H54 (cell line): ENCODE measurements at places on chromosomes 16 and 17.

- no peak for DNase-seq
Measured at GRCh38 chr17:1931844-1932579, 93.1 kb downstream of the RTN4RL1 start.

DNA sequence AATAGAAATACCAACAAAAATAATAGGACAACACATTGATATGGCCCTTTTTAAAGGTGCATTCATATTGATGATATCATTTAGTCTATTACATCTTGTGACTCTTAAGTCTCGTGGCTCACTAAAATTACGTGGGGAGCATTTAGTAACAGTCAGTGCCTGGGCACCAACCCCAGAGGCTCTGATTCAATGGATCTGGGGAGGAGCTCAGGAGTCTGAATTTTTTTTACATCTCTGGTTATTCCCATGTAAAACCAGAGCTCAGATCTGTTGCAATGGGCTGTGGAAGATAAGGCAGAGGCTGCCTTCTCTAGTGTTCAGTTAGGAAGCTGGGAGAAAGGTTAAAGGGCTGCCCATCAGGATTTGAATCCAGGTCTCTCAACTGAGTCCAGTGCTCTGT, 549.9 kb upstream of the CDH5 start:
- DNase-seq = no peak

DNA sequence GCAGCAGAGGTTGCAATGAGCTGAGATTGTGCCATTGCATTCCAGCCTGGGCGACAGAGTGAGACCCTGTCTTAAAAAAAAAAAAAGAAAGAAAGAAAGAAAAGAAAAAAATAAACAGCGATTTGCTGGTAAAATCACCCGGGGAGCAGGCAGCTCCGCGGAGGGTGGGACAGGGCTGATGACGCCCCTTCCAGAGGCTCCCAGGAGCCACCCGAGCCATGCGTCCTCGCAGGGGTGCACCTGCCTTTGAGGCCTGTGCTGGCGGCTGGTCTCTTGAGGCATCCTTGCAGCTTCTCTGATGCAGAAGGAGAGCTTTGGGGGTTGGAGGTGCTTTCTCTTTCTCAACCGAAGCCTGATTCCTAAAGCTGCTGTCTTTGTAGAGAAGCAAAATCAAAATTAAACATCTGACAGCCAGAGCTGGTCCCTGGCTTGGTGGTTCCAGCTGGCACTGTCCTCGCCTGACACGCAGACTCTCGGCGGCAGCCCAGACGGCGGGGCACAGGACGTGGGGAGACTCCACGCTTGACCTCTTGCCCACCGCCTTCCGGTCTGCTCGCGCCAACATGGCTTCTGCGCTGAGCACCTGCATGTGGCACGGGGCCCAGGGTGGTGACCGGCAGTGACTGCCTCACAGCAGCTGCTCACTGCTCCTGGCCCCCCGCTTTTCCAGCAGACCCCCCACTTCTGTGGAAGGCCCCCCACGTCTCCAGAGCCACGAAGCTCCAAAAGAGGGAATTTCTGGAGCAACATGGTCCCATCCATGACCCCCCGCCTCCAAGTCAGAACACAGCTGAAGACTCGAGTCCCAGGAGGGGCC, 6.6 kb downstream of the UTS2R start:
- DNase-seq = no peak

- DNase-seq = peak; percentile 39
Measured at GRCh38 chr16:85759631-85760419, 8.9 kb upstream of the C16orf74 start.

GRCh38 chr17:42659079-42659931, at the start of gene TUBG2:
TSS of gene TUBG2 (plus strand) at chr17:42659284. CDS start at chr17:42659504, 220 bp downstream.
- peak; percentile 89 for DNase-seq

GRCh38 chr16:9225527-9226316, 134.3 kb downstream of the HAPSTR1 start:
- DNase-seq = peak; percentile 44

DNA sequence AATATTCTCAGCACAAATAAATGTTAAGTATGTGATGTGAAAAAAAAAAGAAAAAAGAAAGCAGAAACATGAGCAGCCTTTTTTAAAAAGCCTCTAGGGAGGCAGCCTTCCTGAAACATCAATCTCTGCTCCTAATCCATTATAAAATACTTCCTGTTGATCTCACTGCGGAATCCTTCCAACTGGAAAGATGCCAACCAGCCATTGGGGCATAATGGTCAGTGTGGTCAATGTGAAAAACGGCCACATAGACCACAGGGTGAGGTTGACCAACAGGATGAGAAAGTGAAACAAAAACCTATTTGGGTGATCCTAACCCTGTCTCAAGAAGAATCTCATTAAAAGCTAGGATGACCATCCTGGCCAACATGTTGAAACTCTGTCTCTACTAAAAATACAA, 26.1 kb upstream of the ABCA8 start:
- DNase-seq = peak; percentile 14

GRCh38 chr17:6479622-6480302, 35.5 kb downstream of the PIMREG start:
- no peak for DNase-seq

DNA sequence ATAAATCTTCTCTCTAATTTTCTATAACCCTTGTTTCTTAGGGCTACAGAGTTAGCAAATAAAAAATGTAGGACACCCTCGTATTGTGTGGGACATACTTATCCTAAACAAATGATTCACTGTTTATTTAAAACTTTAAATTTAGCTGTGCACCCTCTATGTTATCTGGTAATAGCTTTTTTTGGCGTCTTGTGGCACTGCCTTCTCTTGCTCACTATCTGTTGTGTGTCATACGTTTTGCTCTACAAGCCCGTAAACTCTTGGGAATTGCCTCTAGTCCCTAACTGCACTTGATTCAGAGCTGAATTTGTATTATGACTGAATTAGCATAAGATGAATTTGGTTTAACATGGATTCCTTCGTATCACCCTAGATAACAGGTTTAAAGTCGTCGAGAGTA, 144.3 kb upstream of the MYOCD start:
- DNase-seq = no peak

DNA sequence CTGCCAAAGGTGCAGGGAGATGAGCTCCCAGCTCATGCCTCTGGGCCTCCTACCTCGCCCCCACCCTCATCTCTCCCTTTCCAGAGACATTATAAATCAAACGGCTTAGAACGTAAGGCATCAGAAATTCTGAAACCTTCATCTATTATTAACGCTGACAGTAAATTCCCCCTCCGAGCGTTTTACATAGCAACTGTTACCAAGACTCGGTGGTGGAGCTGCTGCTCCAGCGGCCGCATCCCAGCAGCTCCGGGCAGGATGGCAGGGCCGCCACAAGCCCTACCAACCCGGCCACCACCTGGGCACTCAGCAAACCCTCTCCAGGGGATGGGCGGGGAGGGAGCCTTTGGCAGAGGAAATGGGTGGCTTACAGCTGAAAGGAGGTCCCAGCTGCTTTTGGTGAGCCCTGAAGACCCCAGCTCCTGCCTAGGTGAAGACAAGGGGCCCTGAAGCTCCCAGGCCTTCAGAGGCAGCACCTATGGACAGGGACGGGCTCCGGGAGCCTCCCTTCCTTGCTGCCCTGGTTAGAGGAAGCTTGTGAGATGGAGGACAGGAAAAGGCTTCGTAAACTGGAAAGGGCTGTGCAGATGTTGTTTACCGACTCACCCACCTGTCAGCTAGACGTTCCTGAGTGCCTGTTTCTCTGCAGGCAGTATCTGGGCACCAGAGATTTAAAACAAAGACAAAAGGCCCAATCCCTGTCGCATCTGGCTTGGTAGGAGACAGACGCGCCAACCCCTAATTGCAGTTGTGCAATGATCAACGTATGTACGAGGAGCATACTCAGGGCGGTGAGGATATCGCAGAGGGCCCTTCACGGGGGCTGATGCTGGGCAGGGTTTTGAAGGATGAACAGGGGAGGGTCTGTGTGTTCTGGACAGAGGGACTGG, 76.9 kb downstream of the RAI1 start:
- no peak for DNase-seq

DNA sequence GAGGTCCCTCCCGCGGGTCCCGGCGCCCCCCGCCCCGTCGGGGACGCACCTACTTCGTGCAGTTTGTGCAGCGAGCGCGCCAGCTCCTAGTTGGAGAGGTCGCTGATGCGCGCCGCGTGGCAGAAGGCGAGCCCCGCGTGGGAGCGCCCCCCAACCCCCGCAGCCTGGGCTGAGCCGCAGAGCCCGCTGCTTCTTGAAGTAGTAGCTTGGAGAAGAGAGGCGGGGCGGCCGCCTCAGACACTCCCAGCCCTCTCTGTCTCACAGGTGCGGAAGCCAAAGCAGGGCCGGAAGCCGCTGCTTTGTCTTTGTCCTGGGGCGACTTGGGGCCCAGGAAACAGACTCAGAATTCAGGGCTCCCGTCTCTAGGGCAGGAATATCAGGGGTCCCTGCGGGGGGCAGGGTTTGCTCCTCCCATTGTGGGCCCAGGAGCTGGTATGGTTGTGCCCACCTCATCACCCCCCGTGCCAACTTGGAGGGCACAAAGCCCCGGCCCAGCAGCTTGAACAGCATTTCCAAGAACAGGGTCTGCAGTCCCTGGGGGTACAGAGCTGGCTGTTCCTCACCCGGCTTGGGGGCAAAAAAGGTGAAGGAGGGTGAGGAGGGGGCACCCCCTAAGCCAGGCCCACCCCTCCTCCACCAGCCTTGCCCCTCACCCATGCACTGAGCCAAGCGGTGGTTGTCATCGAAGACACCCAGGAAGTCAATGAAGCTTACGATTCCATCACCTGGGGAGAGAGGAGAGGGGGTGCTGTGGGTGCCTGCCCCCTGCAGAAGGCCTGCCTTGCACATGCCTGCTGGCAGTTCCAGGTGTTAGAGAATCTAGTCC, 13.5 kb downstream of the SPATA32 start:
- no peak for DNase-seq

DNA sequence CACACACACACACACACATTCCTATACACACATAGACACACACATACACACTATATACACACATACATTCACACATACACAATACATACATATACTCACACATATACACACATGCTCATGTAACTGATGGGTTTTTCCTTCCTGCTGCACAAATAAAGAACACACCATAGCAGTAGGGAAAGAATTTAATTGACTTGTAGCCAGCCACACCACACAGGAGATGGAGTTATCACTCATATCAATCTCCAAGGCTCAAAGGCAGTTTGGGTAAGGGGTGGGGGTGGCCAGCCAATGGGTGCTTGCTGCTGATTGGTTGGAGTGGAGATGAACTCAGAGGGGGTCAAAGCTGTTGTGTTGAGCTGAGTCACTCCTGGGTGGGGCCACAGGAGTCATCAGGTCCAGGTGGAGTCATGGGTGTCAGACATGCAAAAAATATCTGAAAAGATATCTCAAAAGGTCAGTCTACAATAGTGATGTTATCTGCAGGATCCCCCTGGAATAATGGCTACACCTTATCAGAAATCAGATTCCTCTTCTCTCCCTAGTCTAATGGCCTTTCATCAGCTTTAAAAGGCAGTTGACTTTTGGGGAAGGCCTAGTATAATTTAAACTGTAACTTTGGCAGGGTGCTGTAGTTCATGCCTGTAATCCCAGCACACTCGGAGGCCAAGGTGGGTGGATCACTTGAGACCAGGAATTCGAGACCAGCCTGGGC, 46.1 kb downstream of the WSB1 start:
- peak; percentile 61 for DNase-seq

GRCh38 chr17:66677201-66677981, 157.5 kb upstream of the CACNG5 start:
- no peak for DNase-seq

- DNase-seq = no peak
Measured at GRCh38 chr17:78706271-78706915, 75.7 kb downstream of the CYTH1 start.

- DNase-seq = no peak
Measured at GRCh38 chr17:20171741-20172365, 162.7 kb downstream of the SPECC1 start.

GRCh38 chr16:1290063-1290501, 19.4 kb upstream of the UBE2I start:
- DNase-seq = no peak

DNA sequence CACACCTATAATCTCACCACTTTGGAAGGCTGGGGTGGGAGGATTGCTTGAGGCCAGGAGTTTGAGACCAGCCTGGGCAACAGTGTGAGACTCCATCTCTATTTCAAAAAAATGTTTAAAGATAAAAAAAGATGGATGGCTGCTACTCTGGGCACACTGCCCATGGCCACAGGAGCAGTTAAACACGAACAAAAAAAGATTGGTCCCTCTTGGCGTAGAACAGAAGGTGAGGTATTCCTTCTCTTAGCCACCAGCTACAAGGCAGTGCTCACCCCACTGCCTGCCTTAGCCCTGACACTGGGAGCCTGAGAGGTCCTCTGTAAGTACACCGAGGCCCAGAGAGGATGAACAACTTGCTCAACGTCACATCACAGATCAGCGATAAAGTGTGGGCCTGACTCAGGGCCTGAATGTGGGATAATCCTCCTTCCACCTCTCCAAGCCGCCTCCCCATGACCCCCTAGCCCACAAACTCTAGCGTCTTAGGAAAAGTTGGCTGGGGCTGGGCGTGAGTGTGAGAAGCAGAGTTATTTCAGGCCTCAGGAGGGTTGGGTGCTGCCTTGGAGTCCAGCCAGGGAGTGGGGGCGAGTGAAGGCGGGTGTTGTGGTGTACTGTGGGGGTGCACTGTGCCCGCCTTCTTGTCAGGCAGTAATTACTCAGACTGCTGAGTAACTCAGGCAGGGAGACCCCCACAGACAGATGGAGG, 2.3 kb upstream of the DPH1 start:
- DNase-seq = no peak

DNA sequence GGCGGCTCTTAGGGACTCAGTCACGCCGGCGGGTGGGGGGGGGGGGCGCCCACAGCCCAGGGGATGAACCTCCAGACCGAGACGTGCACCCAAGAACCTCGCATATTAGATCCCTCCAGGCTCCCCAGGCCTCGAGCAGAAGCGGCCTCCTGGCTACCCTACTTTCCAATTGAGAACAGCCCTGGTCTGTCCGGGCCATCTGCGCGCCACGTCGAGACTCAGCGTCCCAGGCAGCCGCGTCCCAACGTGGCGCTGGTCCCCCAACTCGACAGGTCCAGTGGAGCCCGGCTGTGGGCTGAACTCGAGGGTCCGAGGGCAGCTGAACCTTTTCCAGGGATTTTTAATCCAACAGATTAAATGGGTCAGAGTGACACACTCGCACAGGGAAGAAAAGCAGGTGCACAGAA, 2.3 kb upstream of the IRX3 start:
- DNase-seq = no peak
